Mucosa of descending colon (tissue), 3 donors: ENCODE measurements at places on chromosomes 2 and 18. TPM values are rescaled to one million over a fixed set of nuclear protein-coding genes. Genes with fewer than 3 reads are reported as not detected.

CCDC68 gene
- 32.5 TPM for total RNA-seq

GRCh38 chr18:2569338-2570207 lies 1.7 kb downstream of the METTL4 start:
- no peak for DNase-seq

STPG4 gene
- 0.63 TPM for total RNA-seq

- no peak for DNase-seq
These were observed 162.5 kb upstream of the EPAS1 start for GRCh38 chr2:46134531-46135227.

DNA sequence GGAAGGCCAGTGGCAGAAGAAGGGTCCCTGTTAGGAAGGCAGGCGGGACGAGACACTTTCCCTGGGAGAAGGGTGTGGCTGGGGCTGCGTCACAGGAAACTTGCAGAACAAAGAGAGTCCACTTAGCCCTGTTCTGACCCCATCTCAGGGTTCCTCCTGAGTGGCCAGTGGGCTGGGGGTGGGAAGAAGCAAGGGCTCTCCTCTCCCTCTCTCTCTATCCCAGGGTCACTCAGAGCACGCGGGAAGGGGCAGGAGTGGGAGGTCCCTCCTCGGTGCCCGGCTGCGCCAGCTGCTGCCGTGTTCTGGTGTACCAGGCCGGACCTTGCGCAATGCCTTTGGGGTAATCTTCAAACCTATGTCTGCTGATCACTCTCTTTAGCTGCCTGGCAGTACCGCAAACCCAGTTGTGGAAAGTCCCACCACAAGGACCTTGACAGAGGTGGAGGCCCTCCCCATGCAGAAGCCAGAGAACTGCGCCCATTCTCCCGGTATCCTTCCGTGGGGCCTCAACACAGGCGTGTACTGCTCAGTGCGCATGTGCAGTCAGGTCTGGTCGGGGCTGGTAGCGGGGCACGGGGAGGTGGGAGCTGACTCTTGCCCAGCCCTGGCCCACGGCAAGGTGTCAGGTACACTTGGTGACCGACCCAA lies 47.8 kb upstream of the ST3GAL5 start:
- DNase-seq, result no peak

C18orf32 gene
- total RNA-seq, result 48.9 TPM

DNA sequence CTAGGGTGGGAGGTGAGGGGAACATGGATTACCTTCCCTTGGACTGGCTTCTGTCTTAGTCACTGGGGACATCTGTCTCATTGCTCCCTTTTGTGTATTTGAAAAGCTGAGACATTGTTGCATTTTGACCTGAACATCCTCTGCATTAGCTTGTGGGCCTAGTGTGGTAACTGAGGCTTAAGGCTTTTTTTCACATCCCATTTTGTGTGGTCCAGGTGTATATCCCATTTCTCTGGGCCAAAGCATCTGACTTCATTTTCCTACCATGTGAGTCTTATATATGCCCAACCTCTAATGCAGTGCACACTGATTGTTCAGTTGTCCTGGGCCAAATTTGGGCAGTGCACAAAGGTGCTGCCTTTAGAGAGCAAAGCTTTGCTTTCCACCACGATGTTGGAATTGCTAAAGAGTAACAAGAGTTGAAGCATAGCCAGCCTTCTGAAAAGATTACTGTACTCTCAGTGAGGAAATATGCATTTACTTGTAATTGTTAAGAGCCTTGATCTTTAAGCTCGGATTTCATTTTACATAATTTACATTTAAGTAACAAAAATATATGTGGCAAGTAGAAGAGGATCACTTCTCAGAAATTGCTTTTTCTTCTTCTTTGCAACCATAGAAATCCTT lies 13.3 kb downstream of the PRKCE start:
- no peak for DNase-seq

MRPL44 gene
- 31.9 TPM for total RNA-seq

GRCh38 chr2:200376513-200377354 lies 70.2 kb downstream of the SPATS2L start:
- DNase-seq, result peak; percentile 71

DNA sequence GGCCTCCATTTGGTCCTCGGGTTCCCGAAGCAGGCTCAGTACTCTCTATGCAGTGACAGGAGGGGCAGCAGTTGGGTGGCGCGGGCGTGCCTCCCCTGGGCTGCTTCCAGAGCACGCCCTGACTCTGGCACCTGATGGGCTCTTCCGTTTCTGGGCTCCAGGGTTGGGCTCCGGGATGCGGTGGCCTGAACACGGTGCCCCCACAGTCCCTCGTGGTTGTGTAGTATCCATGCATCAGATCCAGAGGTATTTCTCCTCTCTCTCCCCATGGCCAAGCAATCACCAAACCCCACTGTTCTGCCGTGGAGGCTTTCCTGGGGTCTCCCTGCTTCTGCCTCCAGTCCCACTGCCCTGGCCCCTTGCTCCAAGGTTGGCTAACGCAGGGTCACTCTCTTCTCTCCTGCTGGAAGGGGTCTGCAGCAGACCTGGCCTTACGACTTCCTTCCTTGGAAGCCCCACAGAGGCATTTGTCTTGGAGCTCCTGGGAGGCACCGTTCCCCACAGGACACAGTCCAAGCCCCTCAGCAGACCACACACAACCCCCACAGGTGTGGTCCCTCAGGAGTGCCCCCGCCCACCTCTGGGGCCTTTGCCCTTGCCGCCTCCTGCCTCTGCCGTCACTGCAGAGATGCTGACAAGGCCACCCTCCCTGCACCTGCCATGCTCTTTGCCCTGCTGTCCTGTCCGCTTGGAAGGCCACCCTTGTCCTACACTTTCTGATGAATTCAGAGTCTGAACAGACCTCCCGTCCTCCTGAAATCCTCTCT lies 136.6 kb upstream of the ASB18 start:
- DNase-seq, result no peak

- DNase-seq, result peak; percentile 39
These were observed 827.6 kb downstream of the RNF144A start for GRCh38 chr2:7744827-7745226.

FAM237A gene
- not detected for total RNA-seq

GRCh38 chr2:164430166-164430783 lies 191.0 kb downstream of the GRB14 start:
- no peak for DNase-seq

TPGS2 gene
- total RNA-seq, result 36.7 TPM

ZAP70 gene
- 7.5 TPM for total RNA-seq

DNA sequence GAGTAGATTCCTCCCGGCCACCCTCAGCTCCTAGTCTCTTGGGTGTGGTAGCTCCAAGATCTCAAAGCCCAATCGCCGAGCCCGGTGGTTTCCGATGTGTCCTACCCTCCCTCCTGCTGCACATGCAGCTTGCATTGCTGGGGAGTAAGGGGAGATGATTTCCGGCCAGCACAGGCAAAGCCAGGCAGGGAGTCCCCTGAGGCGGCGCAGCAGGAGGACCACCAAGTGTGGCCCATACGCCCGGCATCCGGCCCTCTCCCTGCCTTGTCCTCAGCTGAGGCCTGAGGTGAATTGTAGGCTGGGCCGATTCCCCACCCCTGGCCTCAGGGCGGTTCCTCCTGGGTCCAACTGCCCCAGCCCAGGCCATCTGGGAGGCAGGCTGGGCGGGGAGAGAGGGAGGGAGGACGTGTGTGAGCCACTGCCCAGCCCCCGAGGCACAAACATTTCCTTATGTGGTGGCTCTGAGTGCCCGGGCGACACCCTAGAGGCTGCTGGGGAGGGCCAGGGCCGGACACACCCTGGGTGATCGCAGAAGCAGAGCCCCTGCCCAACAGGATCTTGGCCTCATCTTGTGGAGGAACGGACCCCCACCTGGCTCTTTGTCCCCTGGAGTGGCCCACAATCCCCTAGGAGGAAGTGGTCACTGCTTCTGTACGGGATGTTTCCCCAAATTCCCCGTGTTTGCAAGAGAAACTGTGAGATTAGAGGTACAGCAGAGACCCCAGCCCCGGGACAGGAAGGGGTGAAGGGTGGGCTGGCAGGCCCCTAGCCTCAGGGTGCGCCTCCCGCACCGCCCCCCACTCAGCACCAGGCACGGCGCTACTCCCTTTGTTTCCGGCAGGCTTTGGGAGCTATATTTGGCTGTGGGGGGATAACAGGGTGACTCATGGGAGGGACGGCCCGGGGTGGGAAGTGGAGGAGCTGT lies 41.9 kb upstream of the PTMA start:
- peak; percentile 96 for DNase-seq

GRCh38 chr2:238093181-238094140 lies 6.7 kb upstream of the ESPNL start:
- no peak for DNase-seq

UBE2E3 gene
- total RNA-seq, result 63.6 TPM

GRCh38 chr2:18379870-18380269 lies 180.6 kb downstream of the RDH14 start:
- DNase-seq, result no peak

DNA sequence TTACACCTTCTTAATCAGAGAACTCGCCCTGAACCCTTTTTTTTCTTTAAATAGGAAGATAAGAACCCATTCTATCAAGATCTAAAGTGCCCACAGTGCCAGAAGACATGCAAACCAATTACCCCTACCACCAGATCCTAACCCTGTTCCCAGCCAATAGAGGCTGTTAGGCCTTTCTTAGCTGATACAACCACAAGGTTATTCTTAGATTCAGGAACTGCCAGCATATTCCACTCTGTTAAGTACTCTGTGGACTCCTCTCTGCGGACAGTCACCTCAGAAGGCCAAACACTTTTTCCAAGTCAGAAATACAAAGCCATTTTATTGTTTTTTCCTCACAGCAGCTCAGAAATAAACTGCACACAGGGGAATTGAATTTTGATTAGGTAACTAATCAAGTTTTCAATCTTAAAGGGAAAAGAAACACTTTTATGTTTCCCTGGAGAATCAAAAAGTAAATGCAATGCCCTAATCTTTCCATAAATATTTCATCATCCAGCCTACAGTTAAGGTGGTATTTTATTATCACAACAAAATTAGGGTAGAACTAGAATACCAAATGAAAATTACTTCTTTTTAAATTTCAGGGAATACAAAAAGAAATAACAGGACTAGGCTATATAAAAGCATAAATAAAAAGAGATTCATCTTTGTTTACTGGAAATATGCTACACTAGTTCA lies 111.4 kb downstream of the NBAS start:
- no peak for DNase-seq

GRCh38 chr2:235378246-235378645 lies 115.6 kb upstream of the AGAP1 start:
- no peak for DNase-seq

DNA sequence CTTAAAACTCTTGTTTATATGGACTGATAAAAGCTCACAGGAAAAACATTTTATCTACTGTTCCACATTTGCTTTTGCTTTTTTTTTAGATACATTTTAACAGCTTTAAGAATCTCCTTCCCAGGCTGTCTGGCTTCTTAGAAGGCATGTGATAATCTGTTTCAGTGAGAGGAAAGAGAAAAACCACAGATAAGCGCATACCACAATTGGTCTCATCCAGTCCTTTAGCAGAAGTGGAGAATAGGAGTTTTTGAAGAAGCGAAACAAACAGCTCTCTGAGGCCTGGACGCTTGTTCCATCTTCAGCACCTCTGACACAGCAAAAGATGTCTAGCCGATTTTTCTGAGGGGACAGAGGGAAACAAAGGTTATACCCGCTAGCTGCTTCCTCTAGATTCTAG lies 37.6 kb downstream of the RMC1 start:
- DNase-seq, result no peak

SLC9A4 gene
- total RNA-seq, result 0.32 TPM

- no peak for DNase-seq
These were observed 46.4 kb downstream of the ABCG8 start for GRCh38 chr2:43885132-43885632.

NYAP2 gene
- 0.09 TPM for total RNA-seq

GRCh38 chr2:205564346-205565141 lies 117.8 kb upstream of the NRP2 start:
- DNase-seq, result no peak

- no peak for DNase-seq
These were observed 148.5 kb downstream of the SPP2 start for GRCh38 chr2:234198976-234199375.

TDRD15 gene
- total RNA-seq, result not detected

- no peak for DNase-seq
These were observed 408.7 kb upstream of the NRP2 start for GRCh38 chr2:205273627-205274026.

DNA sequence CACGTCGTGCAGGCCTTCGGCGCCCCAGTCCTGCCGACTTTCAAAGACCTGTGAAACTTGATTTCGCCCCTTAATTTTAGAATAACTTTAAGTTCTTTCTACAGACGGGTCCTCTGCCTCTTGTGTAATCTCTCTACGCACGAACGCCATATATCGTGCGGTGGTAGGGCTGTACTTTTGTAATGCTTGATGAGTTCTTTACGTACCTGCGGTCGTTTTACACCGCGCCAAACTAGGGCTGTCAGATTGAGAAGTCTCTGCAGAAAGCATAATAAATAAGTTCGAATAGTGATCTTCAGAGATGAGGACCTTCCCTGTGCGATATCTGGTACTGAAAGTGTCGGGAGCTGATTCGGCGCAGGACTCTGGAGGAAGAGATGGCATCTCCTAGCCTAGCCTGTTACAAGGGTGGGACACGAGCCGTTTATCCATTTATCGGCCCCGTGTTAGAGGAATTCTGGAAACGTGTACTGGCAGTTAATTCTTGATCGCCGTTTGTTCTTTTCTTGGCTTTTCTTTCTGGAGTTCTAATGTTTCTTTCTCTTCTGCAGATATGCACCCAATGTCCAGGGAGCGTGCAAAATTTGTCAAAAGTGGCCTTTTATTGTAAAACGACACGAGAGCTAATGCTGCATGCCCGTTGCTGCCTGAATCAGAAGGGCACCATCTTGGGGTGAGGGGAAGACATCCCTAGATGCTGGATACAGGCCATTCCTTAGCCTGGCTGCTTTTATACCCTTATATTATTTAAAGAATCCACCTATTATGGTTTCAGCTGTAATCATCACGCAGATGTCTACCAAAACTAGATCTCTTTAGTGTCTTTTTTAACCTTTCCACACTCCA lies 781 bp upstream of the SLC5A6 start:
- DNase-seq, result no peak

GALNT13 gene
- total RNA-seq, result 1.0 TPM

GALNT5 gene
- total RNA-seq, result 46.1 TPM

DNA sequence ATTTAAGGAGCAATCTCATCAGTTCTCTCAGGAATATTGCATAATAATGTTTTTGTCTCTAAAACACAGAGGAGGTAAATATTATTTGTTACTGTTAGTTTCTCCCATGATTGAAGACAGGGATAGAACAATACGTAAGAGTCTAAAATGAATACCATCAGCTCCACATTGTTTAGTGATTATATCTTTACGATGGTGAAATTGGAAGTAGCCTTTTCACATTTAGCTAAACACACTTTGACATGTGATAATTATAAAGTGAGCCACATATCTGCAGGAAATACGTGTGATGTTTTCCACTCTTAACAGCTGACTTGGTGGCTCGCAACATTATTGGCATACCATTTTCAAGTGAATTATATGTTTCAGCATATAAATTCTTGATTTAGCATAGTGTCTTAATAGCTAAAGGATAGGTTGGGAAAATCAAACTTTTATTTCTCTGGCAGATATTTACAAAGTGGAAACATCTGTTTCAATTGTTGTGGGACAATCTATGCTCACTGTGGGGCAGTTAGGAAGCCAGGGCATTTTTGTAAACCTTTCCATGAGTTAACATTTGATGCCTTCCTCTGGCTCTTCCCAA lies 208.1 kb upstream of the RASGRP3 start:
- no peak for DNase-seq

- DNase-seq, result no peak
These were observed 127.7 kb downstream of the RAPGEF4 start for GRCh38 chr2:172863341-172863740.
